ENCODE measurements at places on chromosomes 12 and 14. TPM values are rescaled to one million over a fixed set of nuclear protein-coding genes. Genes with fewer than 3 reads are reported as not detected.

DNA sequence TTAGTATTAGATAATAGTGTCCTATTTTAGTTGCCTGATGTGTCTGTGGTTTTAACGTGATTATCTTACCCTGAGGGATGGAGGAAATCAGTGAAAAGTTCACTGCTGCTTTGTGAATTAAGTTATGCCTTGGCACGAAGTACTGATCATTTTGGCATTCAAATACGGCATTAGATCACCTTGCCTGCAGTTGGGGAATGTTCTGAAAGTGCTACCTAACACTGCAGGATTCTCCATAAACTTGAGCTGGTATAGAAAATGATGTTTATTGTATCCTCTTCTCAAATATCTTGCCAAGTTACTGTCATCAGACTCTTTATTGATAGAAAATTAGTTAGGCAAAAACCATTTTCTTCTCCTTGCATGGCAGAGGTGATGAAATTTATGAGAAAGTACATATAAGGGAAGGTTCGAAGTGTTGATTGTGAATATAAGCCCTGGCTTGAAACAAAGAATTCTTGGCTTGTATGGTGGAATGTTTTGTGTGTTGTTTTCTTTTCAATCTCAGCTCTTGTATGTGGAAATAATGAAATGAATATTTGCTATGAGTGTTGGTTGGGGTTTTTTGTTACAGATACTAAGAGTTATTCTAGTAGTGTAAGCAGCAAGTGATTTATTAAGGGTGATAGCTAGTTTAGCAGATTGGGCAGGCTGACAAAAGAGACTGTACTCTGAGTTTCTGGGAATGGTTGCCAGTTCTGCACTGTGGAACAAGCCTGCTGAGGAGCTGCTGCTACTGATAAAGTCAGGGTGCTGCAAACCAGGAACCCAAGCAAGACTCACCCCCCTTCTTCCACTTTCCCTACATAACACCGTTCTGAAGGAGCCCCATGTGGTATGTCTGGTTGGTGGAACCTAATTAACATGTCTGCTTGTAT is 448.3 kb downstream of the PCNX1 start:
- DNase-seq = no peak

Gene PAPLN
- 0.35 TPM for total RNA-seq

- no peak for DNase-seq
These were observed 745 bp upstream of the PPP1R36 start for GRCh38 chr14:64549016-64549415.

Gene PROX2
- total RNA-seq = not detected

Gene LGMN
- 46.8 TPM for total RNA-seq
